ENCODE measurements at places on chromosomes 2 and 18. TPM values are rescaled to one million over a fixed set of nuclear protein-coding genes. Genes with fewer than 3 reads are reported as not detected.
A peak's percentile ranks its signal among the peaks of the same experiment; 100 is the strongest.

Gene PLEKHH2
- total RNA-seq, result 1.5 TPM

Gene CERS6
- total RNA-seq, result 13.1 TPM

Gene MRPS5
- 90.7 TPM for total RNA-seq

Gene FEV
- not detected for total RNA-seq

Gene HMSD
- total RNA-seq, result 18.8 TPM

Gene GCG
- total RNA-seq, result not detected

Gene FIGN
- not detected for total RNA-seq

Gene KLHL14
- not detected for total RNA-seq

Gene SEMA4F
- total RNA-seq, result 7.4 TPM

Gene CNDP1
- total RNA-seq, result not detected

Gene VWA3B
- not detected for total RNA-seq

Gene LONRF2
- 0.02 TPM for total RNA-seq

Gene RAD51AP2
- total RNA-seq, result not detected

Gene LOXHD1
- total RNA-seq, result 0.07 TPM

- no peak for DNase-seq
Measured at GRCh38 chr2:98823196-98824170, 92.6 kb upstream of the MGAT4A start.

DNA sequence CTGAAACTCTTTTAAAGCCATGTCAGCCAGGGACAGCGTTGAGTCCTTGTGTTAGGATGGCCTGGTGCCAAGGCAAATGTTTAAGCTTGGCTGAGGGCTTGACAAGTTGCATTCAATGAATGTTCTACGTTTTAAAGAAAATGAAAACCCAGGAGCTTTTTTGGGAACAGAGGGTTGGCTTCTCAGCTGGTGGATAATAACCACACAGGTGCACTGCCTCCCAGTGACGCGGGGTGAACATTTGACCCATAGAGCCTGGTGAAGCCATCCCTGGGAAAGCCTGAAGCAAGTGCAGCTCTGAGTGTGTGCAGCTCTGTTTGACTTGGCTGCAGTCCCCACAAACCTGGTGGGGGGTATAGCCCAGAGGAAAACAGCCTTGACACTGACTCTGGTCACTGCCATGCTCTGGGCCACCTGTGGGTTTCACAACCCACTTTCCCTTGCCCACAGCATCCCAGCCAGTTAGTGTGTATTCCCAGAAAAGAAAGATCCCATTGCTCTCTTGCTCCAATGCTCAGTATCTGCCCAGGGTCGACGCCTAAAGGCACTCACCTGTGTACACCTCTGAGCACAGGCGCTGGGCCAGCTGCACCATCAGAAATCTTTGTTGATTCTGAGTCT lies 874.9 kb downstream of the RNF144A start:
- no peak for DNase-seq

DNA sequence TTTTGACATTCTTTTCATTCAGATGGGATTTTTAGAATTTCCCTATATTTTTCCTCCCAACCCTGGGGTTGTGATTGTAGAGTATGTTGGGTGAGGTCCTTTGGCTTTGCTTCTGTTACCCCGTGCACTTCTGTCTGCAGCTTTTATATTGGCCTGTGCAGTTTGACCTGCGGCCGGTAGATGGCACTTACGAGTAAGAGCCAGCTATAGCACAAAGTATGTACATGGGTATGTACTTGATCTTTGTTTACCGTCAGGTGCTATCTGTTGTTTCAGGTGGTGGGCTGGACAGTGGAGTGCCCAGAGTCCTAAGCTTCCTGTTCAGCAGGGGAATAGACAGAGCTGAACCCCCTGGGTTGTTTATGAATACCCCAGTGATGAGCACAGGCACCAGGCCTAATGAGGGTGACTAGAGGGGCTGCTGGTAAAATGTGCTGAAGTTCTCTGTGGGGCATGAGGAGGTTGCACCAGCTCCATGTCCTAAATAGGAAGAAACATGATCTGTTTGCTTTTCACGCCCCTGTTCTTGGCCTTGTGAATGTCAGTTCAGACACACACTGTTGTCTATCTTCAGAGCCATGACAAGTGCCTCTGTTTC lies 58.9 kb upstream of the THUMPD2 start:
- DNase-seq, result peak; percentile 32

- no peak for DNase-seq
Measured at GRCh38 chr2:100151310-100151709, 8.9 kb upstream of the AFF3 start.

GRCh38 chr2:26723991-26724750 lies 31.6 kb downstream of the KCNK3 start:
- DNase-seq, result no peak

- DNase-seq, result peak; percentile 2
Measured at GRCh38 chr2:23705771-23706612, 220.9 kb downstream of the ATAD2B start.

DNA sequence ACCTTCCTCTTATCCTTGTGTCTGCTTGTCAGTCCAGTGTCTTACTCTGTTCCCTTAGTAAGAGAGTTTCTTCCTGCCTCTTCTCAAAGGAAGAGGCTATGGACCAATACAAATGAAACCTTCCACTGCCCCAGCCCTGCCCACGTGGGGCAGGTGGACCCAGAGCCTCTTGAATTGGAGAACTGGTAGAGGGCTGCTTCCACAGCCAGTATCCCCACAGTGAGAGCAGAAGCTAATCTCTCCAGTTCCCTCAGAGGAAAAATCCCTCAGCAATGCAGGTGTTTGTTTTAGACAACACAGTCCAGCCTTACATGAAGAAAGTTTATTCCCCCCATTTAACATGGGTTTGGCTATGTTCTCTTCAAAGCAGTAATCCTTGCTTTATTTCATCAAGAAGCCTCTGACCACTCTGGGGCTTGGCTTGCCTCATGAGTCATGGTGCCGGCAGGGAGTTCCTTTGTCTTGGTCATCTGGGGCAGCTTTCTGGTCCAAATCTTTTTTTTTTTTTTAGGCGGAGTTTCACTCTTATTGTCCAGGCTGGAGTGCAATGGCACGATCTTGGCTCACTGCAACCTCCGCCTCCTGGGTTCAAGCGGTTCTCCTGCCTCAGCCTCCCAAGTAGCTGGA lies 6.5 kb upstream of the CYBRD1 start:
- no peak for DNase-seq

- peak; percentile 49 for DNase-seq
Measured at GRCh38 chr2:234291765-234292204, 205.1 kb downstream of the ARL4C start.

- no peak for DNase-seq
Measured at GRCh38 chr18:13246591-13246990, 28.0 kb downstream of the LDLRAD4 start.

DNA sequence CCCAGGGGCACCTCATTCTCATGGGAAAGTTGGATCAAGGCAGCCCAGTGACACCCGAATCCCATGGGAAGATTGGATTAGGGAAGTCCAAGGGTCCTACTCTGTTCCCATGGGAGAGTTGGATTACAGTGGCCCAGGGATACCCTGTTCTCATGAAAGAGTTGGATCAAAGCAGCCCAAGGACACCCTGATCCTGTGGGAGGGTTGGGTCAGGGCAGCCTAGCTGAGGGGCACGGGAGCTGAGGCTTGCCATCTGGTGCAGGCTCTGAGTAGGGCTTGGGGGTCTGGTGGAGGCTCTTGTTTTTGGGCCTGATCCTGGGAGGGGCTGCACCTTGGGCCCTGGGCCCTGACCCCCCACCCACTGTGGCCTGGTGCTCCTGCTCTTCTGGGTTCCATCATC lies 87.1 kb downstream of the ACKR3 start:
- no peak for DNase-seq

- peak; percentile 76 for DNase-seq
Measured at GRCh38 chr2:205706769-205707381, 24.6 kb downstream of the NRP2 start.

DNA sequence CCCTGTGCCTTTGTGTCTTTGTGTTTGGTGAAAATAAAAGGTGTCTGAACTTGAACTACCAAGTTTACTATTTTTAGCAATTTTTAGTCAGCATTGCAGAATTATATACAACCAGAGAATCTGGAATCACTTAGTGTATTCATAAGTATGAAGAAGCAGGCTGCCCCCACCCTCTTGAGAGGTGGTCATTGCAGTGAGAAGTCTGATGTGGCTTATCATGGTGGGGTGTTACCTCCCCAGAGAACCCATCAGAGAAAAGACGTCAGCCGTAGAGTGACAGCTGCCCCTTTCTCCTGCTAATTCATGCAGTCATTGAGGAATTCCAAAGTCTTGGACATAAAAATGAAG lies 66.0 kb downstream of the BOLA3 start:
- DNase-seq, result no peak

DNA sequence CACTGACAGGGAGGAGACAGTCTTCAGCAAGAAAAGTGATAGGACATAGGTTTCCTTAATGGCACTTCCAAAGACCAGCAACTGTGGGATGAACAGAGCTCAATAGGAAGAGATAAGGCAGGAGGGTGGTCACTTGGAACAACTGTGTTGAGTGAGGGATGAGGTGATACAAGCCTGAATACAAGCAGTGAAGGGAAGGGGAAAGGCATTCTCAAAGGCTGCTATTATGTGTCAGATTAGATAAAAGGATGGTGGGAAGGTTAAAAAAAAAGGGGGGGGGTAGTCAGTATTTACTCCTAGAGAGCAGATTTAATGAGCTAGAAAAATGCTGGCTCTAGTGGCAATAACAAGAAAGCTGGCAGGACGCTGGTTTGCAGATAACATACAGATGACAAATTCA lies 25.7 kb downstream of the CCBE1 start:
- no peak for DNase-seq

DNA sequence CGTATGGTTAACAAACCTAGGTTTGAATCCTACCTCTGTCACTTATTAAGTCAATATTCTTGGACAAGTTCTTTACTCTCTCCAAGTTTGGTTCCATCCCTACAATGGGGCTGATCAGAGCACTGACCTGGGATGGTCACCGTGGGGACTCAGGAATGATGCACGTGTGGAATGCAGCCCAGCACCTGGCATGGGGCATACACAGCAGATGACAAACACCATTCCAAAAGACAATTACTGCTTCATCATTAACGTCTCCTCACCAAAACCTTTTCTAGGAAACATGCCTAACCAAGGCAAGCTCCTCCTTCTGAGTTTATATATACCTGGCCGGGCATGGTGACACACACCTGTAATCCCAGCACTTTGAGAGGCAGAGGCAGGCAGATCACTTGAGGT lies 532.9 kb upstream of the ID2 start:
- no peak for DNase-seq

GRCh38 chr2:65388596-65389390 lies 43.6 kb downstream of the SPRED2 start:
- no peak for DNase-seq

DNA sequence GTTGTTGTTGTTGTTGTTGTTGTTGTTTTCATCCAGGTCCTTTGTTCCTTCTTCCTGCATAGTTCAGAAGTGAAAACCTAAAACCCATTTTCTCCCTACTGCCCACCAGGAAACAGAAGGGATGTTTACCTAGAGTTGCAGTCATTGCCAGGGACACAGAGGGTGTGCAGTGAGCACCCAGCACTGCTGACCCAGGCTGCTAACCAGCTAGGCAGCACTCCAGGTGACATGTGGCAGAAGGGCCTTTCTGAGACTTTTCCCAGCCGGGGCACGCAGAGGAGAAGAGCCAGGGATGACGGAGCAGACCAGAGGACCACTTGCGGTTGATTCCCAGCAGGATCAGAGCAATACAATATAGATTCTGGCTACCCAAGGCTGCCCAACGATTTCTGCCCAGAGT lies 286.3 kb downstream of the BCL11A start:
- DNase-seq, result no peak

GRCh38 chr18:63271148-63271547 lies 48.4 kb downstream of the BCL2 start:
- no peak for DNase-seq

GRCh38 chr18:5370332-5370731 lies 74.8 kb upstream of the ZBTB14 start:
- DNase-seq, result no peak

DNA sequence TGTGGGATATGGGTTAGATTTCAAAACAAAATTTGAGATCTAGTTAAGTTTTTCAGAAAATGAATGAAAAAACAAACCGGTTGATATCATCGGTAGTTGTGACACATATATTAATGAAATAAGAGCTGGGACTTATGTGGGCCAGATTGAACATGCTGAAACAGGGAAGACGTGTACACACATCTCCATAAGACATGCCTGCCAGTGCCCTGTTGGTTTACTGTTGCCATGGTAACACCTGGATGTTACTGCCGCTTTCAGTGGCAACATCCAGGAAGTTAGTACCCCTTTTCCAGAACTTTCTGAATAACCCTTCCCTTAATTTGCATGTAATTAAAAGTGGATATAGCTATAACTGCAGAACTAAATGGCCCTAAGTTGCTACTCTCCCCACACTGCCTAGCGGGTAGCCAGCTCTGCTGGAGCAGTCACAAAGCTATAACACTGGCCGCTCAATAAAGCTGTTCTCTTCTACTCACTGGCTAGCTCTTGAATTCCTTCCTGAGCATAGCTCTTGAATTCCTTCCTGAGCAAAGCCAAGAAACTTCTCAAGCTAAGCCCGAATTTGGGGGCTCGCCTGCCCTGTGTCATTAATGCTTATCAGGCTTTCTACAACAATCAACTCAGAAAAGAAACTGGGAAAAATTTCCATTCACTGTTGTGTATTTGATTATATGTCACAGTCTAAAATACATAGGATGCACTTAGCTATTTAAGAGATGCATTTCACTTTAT lies 776.3 kb upstream of the CDH7 start:
- no peak for DNase-seq

All from activated CD4-positive, alpha-beta T cell treated with anti-CD3 and anti-CD28 coated beads for 36 hours (primary cell).